Lung (tissue), 17 donors: ENCODE measurements at places on chromosomes 2 and 18. TPM values are rescaled to one million over a fixed set of nuclear protein-coding genes. Genes with fewer than 3 reads are reported as not detected.

The EXOC6B gene
- 3.3 TPM for polyA plus RNA-seq

DNA sequence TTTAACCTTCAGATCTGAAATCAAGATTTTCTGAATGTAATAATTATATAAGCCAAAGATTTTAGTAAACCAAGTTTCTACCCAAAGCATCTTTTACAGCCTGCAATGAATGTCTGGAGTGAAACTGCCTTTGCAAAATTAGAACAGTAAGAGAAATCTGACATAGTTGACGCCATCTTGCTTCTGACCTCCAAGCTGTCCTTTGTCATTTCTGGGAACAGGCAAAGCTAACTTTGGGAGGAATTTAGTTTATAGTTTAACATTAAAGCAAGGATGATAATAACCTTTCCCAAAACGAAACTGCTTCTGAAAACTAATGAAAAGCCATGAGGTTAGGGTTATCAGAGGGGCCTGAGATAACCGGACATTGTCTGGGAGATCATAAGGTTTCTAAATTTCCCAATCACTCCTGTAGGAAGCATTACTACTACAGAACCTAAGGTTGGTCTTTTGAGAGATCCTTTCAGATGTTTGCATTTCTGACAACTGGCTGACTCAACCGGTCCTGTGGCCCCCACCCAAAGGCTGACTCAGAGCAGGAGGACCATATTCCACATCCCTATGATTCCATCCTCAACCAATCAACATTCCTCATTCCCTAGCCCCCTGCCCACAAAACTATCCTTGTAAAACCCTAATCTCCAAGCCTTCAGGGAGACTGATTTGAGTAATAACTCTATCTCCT lies 124.5 kb downstream of the TMEM131 start:
- no peaks in the 10 kb centered on the region for H3K27me3 ChIP-seq
- H3K36me3 ChIP-seq, result no peaks in the 10 kb centered on the region
- peak overlapping the region; percentile 84 for H3K27ac ChIP-seq
- DNase-seq, result no peak
- no peak overlapping the region for H3K4me3 ChIP-seq

DNA sequence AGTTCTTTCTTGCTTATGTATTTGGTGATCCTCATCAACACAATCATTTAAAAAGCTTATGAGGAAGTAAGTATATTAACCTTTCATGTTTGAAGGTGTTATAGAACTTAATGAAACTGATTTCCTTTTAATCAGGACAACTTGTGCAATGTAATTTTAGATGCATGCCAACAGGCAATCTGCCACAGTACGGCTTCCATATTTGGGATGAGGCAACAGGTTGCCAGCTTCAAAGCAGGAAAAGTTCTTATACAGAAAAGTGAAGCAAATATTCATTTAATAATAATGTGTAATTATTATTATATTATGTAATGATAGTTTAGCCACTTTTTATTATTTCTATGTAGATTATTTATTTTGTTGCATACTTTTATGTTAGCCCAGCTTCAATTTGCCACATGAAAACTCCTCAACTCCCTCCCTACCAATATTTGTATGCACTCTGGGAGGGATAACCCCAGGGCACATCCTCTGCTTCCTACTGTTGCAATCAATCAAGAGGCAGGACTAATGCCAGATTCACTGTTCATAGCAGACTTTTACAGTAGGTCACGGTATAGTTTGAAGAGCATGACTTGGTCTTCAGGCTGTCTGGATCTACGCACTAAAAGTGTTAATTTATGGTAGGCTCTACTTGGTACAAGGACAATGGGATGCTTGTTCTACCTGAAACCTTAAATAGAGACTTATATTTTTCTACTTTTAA lies 277.2 kb downstream of the AGPS start:
- no peaks in the 10 kb centered on the region for H3K36me3 ChIP-seq
- H3K4me3 ChIP-seq, result no peak overlapping the region
- no peaks in the 10 kb centered on the region for H3K27me3 ChIP-seq
- peaks cover 5% of the 10 kb centered on the region for H3K4me1 ChIP-seq
- DNase-seq, result no peak

- H3K4me1 ChIP-seq, result no peaks in the 10 kb centered on the region
- H3K27me3 ChIP-seq, result no peaks in the 10 kb centered on the region
- no peak overlapping the region for H3K4me3 ChIP-seq
- H3K36me3 ChIP-seq, result no peaks in the 10 kb centered on the region
- H3K27ac ChIP-seq, result no peak overlapping the region
These were observed 9.5 kb upstream of the DUSP2 start for GRCh38 chr2:96154506-96155380.
